Body of pancreas (tissue), 4 donors: ENCODE measurements at places on chromosomes 1 and 21. TPM values are rescaled to one million over a fixed set of nuclear protein-coding genes. Genes with fewer than 3 reads are reported as not detected.

DNA sequence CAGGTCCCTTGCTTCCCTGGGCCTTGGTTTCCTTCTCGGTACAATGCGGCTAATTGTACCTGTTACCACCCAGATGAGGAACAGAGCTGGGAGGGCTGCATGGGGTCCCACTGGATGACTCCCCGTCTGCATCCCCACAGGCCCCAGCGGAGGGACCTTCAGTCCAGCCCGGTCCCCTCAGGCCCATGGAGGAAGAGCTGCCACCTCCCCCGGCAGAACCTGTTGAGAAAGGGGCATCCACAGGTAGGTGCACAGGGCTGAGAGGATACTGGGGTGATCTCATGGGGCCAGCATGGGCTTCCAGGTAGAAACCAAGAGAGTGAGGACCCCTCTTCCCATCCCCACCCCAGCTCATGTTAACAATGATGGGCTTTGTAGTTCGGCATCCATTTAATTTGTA is 9.8 kb downstream of the FBLIM1 start:
- H3K36me3 ChIP-seq, result no peaks in the 10 kb centered on the region
- no peak overlapping the region for H3K27ac ChIP-seq
- H3K4me1 ChIP-seq, result peaks cover 26% of the 10 kb centered on the region
- H3K4me3 ChIP-seq, result no peak overlapping the region

The GIPC2 gene
- total RNA-seq, result 19.2 TPM

DNA sequence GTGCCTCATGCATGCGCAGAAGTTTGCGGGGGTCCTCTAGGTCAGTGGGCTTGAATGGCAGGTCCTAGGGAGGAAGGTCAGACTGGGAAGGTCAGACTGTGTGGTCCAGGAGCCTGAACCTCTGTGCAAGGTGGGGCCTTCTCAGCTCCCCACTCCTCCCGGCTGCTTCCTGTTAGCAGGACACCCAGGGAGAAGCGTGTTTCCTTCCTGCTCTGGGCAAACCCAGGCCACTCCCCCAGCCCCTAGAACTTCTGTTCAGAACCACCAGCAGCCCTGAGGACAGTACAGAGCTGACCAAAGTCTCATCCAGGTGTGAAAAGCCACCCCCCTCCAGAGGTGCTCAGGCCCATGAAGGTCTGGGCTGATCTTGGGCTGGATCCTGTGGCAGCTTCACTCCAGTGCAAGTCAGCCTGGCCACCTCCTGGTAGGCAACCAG is 29.9 kb downstream of the NAV1 start:
- no peaks in the 10 kb centered on the region for H3K4me1 ChIP-seq
- no peak overlapping the region for H3K4me3 ChIP-seq
- no peaks in the 10 kb centered on the region for H3K36me3 ChIP-seq
- H3K27me3 ChIP-seq, result no peaks in the 10 kb centered on the region
- H3K27ac ChIP-seq, result no peak overlapping the region

The FNDC10 gene
- total RNA-seq, result 1.3 TPM

GRCh38 chr1:77265180-77265579 is 16.6 kb upstream of the AK5 start:
- DNase-seq, result no peak
- H3K27ac ChIP-seq, result no peak overlapping the region
- H3K4me1 ChIP-seq, result no peaks in the 10 kb centered on the region
- no peaks in the 10 kb centered on the region for H3K27me3 ChIP-seq
- no peaks in the 10 kb centered on the region for H3K36me3 ChIP-seq
- H3K4me3 ChIP-seq, result no peak overlapping the region

The POU3F1 gene
- not detected for total RNA-seq

The MPL gene
- not detected for total RNA-seq

- no peak overlapping the region for H3K27ac ChIP-seq
- no peak overlapping the region for H3K4me3 ChIP-seq
- no peaks in the 10 kb centered on the region for H3K27me3 ChIP-seq
Measured at GRCh38 chr1:238214449-238214848, 323.7 kb upstream of the ZP4 start.

The NBPF4 gene
- not detected for total RNA-seq

The DFFA gene
- 13.5 TPM for total RNA-seq

GRCh38 chr1:183967914-183968313 is 69.6 kb downstream of the COLGALT2 start:
- no peaks in the 10 kb centered on the region for H3K36me3 ChIP-seq
- no peaks in the 10 kb centered on the region for H3K27me3 ChIP-seq
- H3K4me1 ChIP-seq, result no peaks in the 10 kb centered on the region
- no peak for DNase-seq
- H3K4me3 ChIP-seq, result no peak overlapping the region

DNA sequence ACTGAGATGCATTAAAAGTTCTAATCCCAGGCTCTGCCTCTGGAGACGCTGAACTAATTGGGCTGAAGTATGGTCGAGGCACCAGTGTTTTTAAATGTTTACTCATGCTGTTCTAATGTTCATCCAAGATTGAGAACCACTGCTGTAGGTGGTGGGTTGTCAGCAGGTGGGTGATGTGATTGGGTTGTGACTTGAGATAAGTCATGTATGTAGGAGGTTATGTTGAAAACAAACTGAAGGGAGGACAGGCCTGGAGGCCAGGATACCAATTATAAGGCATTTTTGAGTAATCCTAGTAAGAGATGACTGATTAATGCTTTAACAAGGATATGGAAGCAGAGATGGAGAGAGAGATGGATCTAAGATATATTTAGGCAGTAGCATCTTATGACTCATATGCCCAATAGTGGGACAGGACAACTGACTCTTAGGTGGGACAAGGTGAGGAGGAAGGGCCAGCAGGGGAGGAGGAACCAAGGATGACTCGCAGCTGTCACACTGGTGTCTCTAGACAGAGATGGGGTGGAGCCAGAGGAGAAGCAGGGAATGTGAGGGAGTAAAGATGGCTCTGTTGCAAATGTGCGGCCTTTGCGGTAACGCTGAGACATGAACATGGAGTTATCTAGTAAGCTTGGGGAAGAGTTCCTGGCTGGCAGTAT is 29.3 kb downstream of the RAB4A start:
- H3K4me1 ChIP-seq, result peaks cover 8% of the 10 kb centered on the region
- H3K36me3 ChIP-seq, result no peaks in the 10 kb centered on the region
- no peak overlapping the region for H3K27ac ChIP-seq
- H3K4me3 ChIP-seq, result no peak overlapping the region
- no peaks in the 10 kb centered on the region for H3K27me3 ChIP-seq
- DNase-seq, result no peak

DNA sequence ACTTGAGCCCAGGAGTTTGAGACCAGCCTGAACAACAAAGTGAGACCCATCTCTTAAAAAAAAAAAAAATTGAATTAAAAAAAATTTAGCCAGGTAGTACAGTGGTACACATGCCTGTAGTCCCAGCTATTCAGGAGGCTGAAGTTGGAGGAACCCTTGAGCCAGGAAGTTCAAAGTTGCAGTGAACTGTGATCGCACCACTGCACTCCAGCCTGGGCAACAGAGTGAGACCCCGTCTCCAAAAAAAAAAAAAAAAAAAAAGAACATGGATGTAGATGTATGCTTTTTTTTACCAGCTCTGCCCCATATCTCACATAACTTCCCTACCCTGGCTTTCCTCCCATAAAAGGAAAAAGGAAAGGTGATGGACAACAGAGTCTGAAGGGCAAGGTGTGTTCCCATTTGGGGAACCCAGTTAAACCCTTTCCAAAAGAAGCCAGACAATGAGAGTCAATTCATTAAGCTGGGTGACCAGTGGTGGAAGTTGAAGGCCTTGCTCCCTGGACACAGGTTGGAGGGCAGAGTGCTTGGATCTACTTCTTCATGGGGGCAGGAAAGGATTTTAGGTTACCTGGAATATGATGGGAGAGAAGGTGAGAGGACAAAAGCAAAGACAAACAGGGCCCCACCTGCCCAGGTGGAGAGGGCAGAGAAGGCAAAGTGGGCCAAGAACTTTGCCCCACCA is 2.9 kb downstream of the KRTCAP2 start:
- no peak for DNase-seq
- no peaks in the 10 kb centered on the region for H3K36me3 ChIP-seq
- H3K4me1 ChIP-seq, result peaks cover 19% of the 10 kb centered on the region
- H3K27me3 ChIP-seq, result no peaks in the 10 kb centered on the region
- H3K4me3 ChIP-seq, result no peak overlapping the region
- no peak overlapping the region for H3K27ac ChIP-seq

The RSPO1 gene
- 1.0 TPM for total RNA-seq

DNA sequence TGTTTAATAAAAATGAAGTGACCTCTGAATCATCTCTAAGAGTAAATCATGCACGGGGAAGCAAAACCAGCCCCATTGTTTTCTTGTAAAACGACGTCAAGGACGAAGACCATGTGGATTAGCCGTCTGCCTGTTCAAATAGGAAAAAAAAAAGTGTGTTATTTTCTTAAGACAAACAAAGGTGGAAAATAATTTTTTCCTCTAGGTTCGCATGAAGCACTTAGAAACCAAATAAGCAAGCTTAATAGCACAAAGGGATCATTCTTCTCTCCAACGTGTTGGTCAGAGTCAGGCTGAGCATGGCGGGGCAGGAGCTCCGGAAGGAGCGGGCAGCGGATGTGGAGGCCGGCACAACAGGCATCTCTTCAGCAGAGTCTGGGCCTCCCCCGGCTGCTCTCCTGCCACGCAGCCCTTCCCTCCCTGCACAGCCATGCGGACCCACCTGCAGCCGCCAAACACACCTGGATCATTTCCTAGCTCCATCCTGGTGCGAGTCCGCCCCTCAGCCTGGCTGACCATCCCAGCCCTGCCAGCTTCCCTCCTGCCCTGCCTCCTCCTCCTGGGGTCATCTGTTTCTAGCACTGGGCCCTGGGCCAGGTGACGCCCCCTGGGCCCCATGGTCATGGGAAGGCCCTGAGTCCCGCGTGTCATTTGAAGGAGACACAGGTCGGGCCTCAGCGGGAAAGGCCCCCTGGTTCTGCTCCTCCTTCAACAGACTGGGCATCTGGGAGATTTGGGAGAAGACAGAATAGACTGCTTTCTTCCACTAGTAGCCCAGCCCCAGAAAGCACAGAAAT is 40.2 kb downstream of the MX1 start:
- H3K4me1 ChIP-seq, result peaks cover 18% of the 10 kb centered on the region
- H3K4me3 ChIP-seq, result no peak overlapping the region
- no peaks in the 10 kb centered on the region for H3K27me3 ChIP-seq
- peak; percentile 35 for DNase-seq
- H3K36me3 ChIP-seq, result peaks cover 26% of the 10 kb centered on the region

DNA sequence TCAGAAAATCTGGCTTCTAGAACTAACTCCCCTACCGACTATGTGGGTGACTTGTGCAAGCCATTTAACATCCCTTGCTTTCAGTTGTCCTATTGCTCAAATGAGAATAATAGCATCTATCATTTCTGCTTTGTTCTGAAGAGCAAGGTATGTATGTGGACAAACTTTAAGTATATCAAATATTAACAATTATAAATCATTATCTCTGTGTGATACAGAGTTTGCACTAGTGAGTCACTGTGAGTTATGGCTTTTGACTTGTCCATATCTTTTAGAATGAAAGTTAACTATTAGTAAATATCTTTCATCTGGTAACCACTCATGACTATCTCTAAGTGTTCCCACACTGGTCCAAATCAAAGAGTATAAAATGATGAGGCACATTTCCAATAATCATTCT is 812.9 kb upstream of the ADGRL2 start:
- no peak overlapping the region for H3K27ac ChIP-seq
- DNase-seq, result no peak
- no peak overlapping the region for H3K4me3 ChIP-seq
- H3K27me3 ChIP-seq, result no peaks in the 10 kb centered on the region
- no peaks in the 10 kb centered on the region for H3K36me3 ChIP-seq

The C1orf53 gene
- total RNA-seq, result 3.6 TPM

The DNAI4 gene
- 9.1 TPM for total RNA-seq

GRCh38 chr1:176205332-176205914 is 1.7 kb downstream of the COP1 start:
- no peak for DNase-seq
- H3K4me1 ChIP-seq, result peaks cover 26% of the 10 kb centered on the region
- H3K27ac ChIP-seq, result peak overlapping the region; percentile 99

DNA sequence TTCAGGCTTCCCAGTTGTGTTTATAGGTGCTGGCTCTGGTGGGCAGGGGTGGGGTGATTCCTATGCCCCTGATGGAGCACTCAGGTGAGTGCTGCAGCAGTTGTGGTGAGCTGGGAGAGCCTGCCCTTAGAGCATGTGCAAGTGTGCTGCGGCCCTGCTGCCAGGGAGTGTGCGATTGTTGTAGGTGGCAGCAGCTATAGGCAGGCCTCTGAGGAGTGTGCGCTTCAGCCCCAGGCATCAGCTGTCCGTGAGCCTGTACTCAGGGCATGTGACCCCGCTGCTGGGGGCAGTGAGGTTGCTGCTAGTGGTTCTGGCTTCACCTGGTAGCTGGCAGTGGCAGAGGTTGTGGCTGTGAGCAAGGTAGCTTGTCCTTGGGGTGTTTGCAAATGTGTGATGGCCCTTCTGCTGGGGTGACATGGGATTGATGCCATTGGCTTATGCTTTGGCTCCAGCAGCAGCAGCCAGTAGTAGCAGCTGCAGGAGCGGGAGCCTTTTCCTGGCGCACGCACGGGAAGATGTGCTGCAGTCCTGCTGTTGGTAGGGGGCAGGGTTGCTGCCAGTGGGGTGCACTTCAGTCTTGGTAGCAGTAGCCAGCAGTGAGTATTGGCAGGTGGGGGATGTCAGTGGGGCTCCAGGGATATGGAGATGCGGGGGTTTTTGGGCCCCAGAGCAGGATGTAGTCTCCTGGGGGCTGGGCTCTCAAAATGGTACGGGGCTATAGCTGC is 37.7 kb downstream of the SYCP1 start:
- no peak for DNase-seq
- H3K4me1 ChIP-seq, result no peaks in the 10 kb centered on the region

The C1orf35 gene
- 10.9 TPM for total RNA-seq

GRCh38 chr1:53187401-53187800 is 9.2 kb upstream of the CPT2 start:
- H3K27ac ChIP-seq, result no peak overlapping the region
- H3K4me1 ChIP-seq, result peaks cover 11% of the 10 kb centered on the region
- no peaks in the 10 kb centered on the region for H3K36me3 ChIP-seq
- no peak for DNase-seq
- H3K4me3 ChIP-seq, result no peak overlapping the region

The RNU1-3 gene
- total RNA-seq, result 15,479 TPM

The HES2 gene
- total RNA-seq, result 0.26 TPM

The FCRLA gene
- not detected for total RNA-seq

- no peaks in the 10 kb centered on the region for H3K27me3 ChIP-seq
- H3K4me3 ChIP-seq, result no peak overlapping the region
- no peak overlapping the region for H3K27ac ChIP-seq
- no peaks in the 10 kb centered on the region for H3K4me1 ChIP-seq
- DNase-seq, result no peak
- no peaks in the 10 kb centered on the region for H3K36me3 ChIP-seq
Measured at GRCh38 chr1:151680391-151680790, 36.2 kb downstream of the CELF3 start.

The KRTAP19-1 gene
- not detected for total RNA-seq
